Stimulated activated CD8-positive, alpha-beta memory T cell treated with anti-CD3 and anti-CD28 coated beads, Interleukin-7, amount 100 ng/mL, for 1 hour (primary cell): ENCODE measurements at places on chromosomes 3 and 15.

- no peak for DNase-seq
Measured at GRCh38 chr3:51874411-51874810, 990 bp downstream of the IQCF5 start.

- DNase-seq, result no peak
Measured at GRCh38 chr3:129117134-129117533, 4.5 kb downstream of the RAB43 start.

GRCh38 chr15:92984161-92984560 is 84.0 kb downstream of the CHD2 start:
- DNase-seq, result no peak

DNA sequence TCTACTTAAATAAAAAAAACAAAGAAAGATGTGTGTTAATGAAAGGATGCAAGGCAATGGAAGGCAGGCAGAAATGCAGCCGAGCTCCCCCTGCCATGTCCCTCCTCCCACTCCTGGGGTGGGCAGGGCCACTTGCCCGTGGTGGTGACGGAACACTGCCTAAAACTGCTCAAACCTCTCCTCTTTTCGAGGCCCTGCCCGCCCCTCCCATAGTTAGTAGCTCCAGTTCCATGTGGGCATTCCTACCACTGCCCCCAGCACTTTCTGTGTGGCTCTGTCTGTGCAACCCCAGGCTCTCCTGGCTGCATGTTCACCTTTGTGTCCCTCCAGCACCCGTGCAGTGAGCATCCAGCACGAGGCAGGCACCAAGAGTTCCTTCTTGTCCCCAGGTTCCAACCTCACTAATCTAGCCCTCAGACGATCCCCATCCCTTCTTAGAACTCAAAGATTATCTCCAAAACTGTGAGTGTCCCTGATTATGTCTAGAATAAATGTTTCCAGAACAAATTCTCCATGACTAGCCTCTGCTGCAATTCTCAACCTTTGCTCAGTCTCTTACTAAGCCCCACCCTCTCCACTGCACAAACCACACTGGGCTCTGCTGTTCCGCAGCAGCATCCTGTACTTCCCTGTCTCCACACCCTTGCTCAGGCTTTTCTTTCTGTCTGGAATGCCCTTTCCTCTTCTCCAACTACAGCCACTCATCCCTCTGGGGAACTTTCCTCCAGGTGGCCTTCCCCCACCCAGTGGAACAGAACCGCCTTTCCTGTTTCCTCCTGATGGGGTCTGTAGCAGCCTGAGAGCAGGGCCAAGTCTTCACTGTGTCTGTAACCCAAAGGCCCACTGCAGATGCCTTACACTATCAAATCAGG is 32.6 kb upstream of the SPTBN5 start:
- DNase-seq, result no peak

- no peak for DNase-seq
Measured at GRCh38 chr15:68389936-68390817, 41.8 kb downstream of the ITGA11 start.

DNA sequence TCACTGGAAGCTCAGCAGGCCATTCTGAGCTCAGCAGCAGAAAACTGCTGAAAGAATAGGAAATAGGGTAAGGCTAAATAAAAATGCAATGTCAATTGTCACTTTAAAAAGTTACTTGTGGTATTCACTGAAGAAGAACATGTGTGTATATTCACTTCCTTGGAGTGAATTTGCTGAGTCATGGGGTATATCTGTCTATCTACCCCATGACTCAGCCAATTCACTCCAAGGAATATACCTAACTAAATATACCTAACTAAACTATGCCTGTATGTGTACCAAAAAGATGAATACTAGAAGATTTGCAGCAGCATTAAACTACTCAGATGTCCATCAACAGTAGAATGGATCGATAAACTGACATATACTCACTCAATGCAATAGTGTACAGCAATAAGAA is 69.5 kb upstream of the KCNAB1 start:
- no peak for DNase-seq

DNA sequence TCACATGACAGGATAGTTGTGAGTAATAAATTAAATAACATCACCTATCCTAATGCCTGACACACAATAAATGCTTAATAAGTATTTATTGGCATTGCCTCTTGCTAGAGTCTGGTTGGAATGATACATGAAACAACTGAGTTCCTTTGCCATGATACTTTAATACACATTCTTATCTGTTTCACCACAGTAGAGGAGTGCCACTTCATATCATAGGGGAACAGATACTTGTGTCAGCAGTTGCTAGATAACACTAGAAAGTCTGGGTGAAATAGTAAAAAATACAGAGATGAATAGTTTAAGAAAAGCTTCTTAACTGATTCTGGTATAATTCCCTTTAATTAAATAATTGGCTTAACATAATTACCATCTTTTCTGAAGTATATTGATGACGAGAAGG is 380.0 kb upstream of the GOLIM4 start:
- no peak for DNase-seq

- no peak for DNase-seq
Measured at GRCh38 chr3:71018799-71019198, 564.7 kb downstream of the FOXP1 start.

DNA sequence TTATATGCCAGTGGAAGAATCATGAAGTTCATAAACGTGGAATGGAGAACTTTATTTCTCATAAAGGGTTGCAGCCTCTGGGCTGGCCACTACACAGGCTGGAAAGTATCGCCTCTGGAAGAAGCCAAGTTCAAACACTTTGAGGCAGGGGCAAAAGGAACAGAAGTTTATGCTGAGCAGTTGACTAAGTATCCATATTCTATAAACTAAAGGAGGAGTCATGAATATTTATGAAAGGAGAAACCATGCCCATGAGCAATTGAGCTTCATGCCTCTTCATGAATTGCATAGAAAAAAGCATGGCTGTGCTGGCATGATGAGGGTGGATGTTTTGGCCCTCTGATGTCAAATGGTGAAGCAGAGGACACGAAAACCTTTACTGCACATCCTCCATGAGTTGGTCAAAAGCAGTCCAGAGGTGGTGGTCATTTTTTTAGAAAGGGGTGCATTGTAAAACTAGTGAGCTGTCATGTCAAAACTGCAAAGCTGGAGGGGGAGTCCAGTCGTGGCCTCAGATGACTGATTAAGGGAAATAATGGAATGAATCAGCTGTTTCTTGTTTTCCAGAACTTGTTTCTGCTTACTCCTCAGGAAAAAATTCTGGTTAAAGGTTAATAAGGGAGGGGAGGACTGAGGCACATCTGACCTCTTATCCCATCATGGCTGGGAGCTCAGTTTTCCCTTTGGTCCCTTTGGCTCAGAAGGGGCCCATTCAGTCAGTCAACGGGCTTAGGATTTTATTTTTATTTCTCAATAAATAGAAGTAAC is 276.7 kb downstream of the CHL1 start:
- no peak for DNase-seq

DNA sequence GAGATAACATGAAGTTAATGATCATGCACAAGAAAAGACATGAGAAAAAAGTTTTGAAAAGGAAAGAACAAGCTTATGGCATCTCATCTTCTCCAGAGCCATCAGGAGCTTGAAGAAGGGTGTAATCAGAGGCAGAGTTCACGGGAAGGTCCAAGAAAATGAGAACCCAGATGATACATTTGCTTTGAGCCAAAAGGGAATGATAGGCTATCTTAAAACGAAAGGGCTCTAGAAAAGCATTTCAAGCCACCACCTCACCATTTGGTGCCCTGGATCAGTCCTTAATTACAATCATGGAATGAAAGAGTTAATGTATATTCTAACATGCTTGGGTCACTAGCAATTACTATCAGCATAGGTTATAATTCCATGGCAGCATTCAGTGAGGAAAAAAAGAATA is 781.8 kb downstream of the ROBO1 start:
- no peak for DNase-seq

DNA sequence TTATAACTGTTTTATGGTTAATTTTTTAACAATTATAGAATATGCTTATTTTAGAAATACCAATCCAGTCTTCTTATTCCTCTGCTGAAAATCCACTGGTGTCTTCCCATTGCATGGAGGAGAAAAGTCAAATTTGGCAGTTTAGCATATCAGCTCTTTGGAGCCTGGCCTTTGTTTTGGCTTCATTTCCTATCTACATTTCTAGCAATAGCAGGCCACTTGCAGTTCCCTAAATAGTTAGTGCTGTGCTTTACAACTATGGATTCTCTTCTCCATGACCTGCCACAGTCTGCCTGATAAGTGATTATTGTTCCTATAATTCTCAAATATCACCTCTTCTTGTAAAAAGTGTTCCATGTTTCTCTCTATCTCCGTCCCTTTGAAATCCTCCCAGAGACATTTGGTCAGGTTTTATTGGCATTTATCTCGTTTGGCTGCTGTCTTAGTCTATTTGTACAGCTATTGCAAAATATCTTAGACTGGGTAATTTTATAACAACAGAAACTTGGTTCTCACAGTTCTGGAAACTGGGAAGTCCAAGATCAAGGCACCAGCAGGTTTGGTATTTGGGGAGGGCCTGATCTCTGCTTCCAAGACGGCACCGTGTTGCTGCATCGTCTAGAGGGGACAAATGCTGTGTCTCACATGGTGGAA is 8.2 kb upstream of the SEC22A start:
- no peak for DNase-seq

DNA sequence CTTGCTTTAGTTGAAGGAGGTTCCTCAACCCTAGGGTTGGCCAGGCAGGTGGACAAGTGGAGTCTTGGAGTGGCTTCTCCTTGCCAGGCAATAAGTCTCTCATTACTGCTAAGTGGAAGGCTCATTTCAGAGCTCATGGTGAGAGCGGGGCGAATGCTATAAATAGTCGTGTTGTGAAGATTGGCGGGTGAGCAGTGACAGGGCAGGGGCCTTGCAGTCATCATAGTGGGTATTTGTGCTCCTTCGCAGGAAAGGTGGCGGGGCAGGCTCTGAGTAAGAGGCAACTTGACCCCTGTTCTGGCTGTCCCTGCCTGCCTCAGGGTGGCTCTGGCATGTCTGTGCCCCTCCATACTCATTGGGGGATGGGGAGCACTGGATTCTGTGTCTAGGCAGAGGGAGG is 8.7 kb upstream of the GRM2 start:
- DNase-seq, result no peak

DNA sequence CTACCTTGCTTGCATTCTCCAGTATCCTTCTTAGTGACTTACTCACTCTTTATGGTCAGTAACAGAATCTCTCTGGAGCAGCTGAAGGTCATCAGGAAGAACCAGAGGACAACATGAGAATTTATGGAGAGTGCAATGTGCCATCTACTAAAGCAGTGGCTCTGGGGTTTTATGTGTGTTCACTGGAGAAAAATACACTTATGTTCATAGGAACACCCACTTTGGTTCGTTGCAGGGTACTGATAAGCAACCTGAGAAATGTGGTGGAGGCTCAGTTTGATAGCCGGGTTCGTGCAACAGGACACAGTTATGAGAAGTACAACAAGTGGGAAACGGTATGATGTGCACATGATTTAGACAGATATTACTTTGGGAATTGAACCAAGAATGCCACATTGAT is 12.8 kb downstream of the CPB1 start:
- no peak for DNase-seq

DNA sequence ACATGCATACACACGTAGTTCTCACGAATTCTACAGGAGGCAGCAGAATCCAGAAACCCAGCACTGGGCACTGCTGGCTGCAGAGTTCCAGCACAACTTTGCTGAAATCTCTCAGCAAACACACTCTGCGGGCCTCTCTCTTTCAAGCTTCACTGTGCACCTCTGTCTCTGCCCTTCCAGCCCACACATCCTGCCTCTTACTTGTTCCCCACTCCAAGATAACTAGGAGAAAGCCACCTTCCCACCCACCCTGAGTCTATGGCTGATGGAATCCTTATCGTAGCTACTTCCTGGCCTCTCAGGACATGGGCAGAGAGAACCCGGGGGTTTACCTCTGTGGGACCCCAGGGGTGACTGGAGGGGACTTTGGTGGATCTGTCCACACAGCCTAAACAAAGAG is 11.9 kb downstream of the ANP32A start:
- DNase-seq, result no peak

- DNase-seq, result no peak
Measured at GRCh38 chr15:57025264-57025926, 107.0 kb downstream of the TCF12 start.

DNA sequence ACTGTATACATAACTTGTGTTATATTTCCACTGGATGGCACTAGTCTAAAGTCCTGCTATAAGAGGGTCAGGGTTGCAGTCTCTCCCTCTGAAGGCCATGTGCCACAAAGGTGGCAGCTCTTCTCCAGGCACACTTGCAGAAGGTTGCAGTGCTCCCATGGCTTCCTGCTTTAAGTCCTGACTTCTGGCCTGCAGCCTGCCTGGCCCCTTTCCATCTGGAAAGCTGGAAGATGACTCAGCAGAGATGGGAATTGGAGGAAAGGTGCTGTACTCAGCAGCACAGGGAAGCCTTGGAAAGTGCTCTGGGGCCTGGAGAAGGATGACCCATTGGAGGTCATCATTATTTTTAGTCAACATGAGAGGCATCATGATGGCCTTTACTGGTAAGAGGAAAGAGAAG is 40.9 kb upstream of the MRPL3 start:
- no peak for DNase-seq

GRCh38 chr15:26449291-26449690 is 323.6 kb downstream of the GABRB3 start:
- no peak for DNase-seq

DNA sequence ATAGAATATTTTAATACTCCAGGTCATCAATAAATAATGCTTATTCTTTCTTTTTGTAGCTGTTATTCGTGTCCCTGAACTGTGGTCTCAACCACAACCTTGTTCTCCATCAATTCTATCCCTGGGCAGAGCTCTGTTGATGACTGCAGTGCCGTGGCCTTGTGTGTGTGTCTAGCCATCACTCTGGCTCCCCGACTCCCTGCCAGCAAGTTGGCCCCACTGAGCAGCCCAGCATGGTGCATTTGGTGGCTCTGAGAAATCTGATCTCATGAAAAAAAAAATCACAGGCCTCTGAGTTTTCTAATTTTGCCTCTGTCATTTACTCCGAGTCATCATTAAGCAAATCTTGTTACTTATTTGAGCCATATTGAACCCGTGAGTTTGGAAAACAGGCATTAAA is 164.7 kb downstream of the GOLGA6L6 start:
- DNase-seq, result no peak

DNA sequence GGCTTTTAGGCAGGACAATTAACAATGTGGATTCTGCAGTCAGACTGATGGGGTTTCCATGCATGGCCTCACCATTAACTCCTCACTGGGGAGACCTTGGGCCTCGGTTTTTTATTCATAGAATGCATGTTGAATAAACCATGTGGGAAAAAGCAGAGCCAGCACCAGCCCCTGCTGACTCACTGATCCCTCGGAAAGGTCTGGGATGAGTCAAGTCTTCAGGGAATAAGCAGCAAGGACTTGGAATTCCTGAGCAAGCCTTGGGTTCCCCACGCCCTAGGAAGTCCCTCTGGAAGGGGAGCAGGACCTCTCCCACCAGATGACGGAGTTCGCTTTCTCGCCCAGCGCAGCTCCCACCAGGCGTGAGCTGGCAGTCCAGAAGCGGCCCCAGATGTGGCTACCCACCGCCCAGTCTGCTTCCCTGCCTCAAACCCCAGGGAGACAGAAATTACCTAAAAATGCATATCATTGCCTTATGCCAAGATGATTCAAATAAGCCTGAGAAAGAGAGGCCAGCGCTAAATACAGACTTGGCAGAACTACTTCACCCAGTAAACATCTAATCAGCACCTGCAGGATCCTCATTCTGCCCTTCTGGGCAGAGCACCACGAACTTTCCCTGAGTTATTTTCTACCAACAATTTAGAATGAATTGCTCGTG is 45.4 kb downstream of the BTD start:
- DNase-seq, result no peak
